ENCODE measurements at places on chromosomes 2 and 18.

DNA sequence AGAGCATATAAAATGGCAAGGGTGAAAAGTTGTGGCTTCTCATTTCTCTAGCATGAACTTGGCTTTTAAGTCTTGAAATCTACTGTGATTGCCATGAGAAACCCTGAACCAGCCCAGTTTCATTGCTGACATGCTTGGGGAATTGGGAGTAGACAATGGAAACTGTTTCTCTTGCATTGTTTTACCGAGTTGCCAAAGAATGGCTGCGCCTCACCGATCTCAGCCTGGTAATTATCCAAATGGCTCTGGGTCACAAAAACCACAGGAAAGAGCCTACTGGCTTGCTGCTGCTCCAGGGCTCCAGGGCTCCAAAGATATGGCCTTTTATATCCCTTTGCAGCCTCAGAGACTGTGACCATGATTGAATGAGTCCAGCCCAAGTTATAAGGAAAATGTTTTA, 310.4 kb upstream of the NT5C1B start:
- H3K4me3 ChIP-seq = no peak overlapping the region
- H3K4me1 ChIP-seq = no peaks in the 10 kb centered on the region

GRCh38 chr2:124264551-124265091, 239.5 kb downstream of the CNTNAP5 start:
- H3K4me3 ChIP-seq = no peak overlapping the region
- no peaks in the 10 kb centered on the region for H3K27me3 ChIP-seq
- no peaks in the 10 kb centered on the region for H3K36me3 ChIP-seq

- DNase-seq = no peak
- H3K36me3 ChIP-seq = no peaks in the 10 kb centered on the region
- no peaks in the 10 kb centered on the region for H3K4me1 ChIP-seq
- H3K27me3 ChIP-seq = no peaks in the 10 kb centered on the region
- no peak overlapping the region for H3K27ac ChIP-seq
Measured at GRCh38 chr2:166179201-166179600, 51.4 kb upstream of the SCN1A start.

DNA sequence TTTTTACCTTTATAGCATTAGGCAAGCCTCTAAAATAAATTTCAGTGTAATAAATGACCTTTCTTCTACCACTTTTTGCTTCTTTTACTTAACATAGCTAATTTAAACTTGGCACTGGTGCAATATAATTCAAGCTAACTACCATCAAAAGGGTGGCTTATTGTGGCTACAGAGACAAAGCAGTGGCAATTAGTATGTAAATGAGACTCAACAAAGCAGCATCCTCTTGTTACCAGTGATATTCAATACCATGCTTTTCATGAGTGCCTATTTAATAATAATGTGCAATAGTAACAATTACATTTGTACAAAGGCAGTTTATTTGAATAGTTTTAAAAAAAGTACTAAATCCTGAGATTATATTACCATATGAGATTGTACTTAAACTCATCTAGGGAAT, 93.4 kb downstream of the SOS1 start:
- H3K27me3 ChIP-seq = no peaks in the 10 kb centered on the region
- no peak overlapping the region for H3K27ac ChIP-seq
- no peak for DNase-seq

- H3K4me1 ChIP-seq = no peaks in the 10 kb centered on the region
- no peaks in the 10 kb centered on the region for H3K36me3 ChIP-seq
- no peak overlapping the region for H3K27ac ChIP-seq
- no peak for DNase-seq
- no peak overlapping the region for H3K4me3 ChIP-seq
Measured at GRCh38 chr2:217621391-217621801, 381.4 kb downstream of the TNS1 start.

- H3K27me3 ChIP-seq = peaks cover 5% of the 10 kb centered on the region
- H3K36me3 ChIP-seq = no peaks in the 10 kb centered on the region
- DNase-seq = no peak
- H3K4me1 ChIP-seq = no peaks in the 10 kb centered on the region
Measured at GRCh38 chr18:73945130-73945792, 202.4 kb downstream of the FBXO15 start.

- no peak overlapping the region for H3K27ac ChIP-seq
- DNase-seq = no peak
- no peaks in the 10 kb centered on the region for H3K27me3 ChIP-seq
- no peaks in the 10 kb centered on the region for H3K36me3 ChIP-seq
- H3K4me1 ChIP-seq = no peaks in the 10 kb centered on the region
- no peak overlapping the region for H3K4me3 ChIP-seq
Measured at GRCh38 chr2:240208631-240209211, 68.3 kb upstream of the OTOS start.

- DNase-seq = no peak
- H3K4me1 ChIP-seq = no peaks in the 10 kb centered on the region
- no peak overlapping the region for H3K4me3 ChIP-seq
Measured at GRCh38 chr18:33924576-33924975, 300.1 kb downstream of the NOL4 start.

- no peaks in the 10 kb centered on the region for H3K27me3 ChIP-seq
- no peaks in the 10 kb centered on the region for H3K4me1 ChIP-seq
- no peak overlapping the region for H3K27ac ChIP-seq
Measured at GRCh38 chr2:56082665-56083064, 101.1 kb upstream of the CCDC85A start.

DNA sequence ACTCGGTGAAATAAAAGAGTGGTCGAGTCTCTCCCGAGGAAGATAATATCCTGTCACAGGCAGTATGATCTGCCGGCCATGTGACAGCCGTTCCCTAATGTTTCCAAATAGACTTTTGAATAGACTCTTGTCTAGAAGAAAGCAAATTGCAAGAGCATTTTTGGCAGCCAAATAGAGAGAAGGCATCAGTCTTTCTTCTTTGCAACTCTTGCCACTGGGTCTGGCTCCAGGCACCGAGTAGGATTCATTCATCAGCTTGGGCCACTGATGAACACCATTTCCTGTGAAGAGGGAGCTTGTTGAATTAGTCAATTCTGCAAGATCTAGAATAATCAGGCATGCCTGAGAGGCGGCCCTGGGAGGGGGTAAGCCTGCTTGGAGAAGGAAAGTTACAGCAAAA, 165.6 kb downstream of the KLHL29 start:
- no peak for DNase-seq
- no peaks in the 10 kb centered on the region for H3K27me3 ChIP-seq
- no peak overlapping the region for H3K27ac ChIP-seq

DNA sequence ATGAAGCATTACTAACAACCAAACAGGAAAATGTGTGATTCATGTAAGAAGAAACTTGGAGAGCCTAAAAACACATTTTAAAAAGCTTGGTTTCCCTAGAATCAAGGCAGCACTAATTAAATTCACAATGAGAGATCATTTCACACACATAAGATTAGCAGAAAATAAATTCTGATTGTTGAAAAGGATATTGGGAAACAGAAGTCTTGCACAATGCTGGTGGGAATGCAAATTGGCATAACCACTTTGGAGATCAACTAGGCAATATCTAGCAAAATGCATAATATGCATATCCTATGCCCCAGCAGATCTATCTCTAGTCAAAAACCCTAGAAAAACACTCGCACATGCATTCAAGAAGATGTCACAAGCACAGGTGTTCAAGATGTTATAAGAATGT, 75.3 kb upstream of the SIX3 start:
- H3K27me3 ChIP-seq = peaks cover 28% of the 10 kb centered on the region
- no peak for DNase-seq
- no peak overlapping the region for H3K27ac ChIP-seq
- no peak overlapping the region for H3K4me3 ChIP-seq

DNA sequence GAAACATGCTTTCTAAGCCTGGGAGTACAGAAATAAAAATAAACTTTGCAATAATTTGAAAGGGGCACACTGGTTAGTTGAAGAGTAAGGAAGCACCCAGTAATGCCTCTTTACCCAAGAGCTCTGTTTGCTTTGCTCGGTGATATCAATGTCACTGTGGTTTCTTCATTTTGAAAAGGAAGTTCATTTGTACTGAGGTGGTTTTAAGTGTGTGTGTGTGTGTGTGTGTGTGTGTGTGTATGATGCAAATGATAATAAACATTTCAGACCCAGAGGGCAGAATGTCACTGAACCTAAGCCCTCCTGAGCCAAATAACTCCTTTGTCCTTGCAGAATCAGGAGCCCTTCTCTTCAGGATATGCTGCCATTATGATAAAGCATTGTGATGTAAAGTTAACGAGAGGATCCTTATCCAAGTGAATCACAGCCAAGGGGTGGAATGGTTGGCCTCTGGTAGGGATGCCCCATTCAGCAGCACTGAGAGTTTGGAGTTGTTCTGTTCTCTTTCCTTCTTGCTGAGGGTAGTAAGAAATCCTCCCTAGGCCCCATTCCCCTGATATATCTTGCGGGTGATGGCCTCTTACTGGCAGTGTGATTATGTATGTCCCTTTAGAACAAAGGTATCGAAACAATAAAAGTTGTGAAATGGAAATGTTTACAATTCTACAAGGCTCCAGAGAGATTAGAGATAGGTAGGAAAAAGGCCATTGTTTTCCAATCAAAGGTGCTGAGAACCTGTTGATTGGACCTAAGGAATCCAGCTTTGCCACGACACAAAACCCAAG, 7.6 kb downstream of the ITGA6 start:
- H3K27me3 ChIP-seq = no peaks in the 10 kb centered on the region
- H3K36me3 ChIP-seq = no peaks in the 10 kb centered on the region
- peaks cover 46% of the 10 kb centered on the region for H3K4me1 ChIP-seq
- H3K4me3 ChIP-seq = no peak overlapping the region
- H3K27ac ChIP-seq = no peak overlapping the region
- no peak for DNase-seq

Measured in Panc1 (cell line).